ENCODE measurements at places on chromosomes 7 and 10.

DNA sequence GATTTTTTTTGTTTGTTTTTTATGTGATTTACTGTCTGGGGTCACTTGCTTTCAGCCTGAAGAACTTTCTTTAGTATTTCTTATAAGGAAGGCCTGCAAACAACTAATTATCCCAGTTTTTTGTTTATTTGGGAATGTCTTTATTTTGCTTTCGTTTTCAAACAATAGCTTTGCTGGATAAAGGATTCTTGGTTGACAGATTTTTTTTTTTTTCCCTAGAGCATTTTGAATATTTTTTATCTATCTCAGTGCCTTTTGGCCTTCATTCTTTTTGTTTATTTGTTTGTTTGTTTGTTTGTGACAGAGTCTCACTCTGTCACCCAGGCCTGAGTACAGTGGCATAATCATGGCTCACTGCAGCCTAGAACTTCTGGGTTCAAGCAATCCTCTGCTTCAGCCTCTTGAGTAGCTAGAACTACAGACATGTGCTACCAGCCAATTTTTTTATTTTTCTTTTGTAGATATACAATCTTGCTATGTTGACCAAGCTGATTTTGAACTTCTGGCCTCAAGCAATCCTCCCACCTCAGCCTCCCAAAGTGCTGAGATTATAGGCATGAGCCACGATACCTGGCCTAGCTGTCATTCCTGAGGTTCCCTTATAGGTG is 46.3 kb upstream of the FZD9 start:
- no peak for DNase-seq

DNA sequence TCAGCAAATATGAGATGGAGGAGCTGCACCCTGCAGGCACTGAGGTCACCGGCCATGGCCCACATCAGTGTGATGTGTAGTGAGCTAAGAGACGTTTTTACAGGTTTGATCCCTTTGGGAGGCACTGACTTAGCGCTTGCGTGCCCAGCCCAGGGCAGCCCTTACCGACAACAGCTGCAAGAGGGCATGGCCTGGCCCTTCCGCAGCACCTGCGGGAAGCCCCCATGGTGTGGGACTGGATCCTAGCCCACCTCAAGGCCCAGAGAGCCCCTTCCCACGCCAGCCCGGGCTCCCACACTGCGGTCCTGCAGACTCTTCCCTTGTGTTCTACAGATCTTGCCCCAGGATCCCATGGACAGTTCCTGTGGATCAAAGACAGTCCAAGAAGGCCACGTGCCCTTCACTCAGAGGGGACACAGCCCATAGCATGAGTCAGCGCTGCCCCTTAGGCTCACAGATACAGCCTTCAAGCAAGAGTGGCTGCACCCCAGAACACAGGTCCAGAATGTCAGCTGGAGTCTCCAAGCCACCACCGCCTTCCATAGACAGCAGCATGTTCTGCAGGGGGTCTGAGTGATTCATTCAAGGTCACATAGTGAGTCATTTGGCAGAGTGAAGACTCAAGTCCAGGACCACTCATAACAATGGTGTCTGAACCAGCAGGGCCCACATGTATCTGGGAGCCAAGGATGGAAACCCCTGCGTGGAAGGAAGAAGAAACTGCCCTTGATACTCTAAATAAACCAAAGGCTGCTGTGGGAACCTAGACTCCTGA is 25.4 kb downstream of the TLL2 start:
- no peak for DNase-seq

DNA sequence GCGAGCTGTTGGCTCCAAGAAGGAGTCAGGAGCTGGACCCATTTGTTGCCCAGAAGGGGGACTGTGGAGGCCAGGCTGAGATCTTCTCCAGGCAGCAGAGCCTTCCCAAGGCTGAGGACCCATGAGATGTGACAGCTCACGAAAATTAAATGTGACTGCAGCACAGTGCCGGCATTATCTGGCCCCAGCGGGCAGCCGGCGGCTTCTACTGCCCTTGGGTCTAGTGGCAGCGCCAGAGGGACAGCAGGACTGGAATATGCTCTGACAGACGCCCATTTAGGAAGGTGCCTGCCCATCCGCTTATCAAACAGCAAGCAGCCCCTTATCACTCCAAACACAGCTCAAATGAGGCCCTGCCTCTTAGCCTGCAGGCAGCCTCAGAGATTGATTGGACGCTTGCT is 122.9 kb upstream of the LYZL2 start:
- DNase-seq, result no peak

DNA sequence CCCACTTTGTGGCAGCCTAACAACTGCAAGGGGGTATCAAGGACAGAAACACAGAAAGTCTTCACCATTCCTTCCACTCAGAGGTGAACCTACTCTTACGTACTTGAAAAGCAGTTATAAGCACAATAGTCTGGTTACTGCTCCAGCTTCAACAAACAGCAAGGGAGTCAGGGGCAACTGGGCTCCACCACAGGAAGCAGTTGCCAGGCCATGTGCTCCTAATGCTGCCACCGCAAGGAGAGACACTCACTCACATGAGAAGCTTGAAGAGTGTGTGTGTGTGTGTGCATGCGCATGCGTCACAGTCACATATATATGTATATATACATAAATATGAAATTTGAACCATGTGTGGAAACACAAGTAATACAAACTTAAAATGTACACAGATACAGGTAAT is 65.5 kb downstream of the GRB10 start:
- DNase-seq, result no peak

- no peak for DNase-seq
Observed at GRCh38 chr10:22697800-22698199, 16.6 kb downstream of the PIP4K2A start.

DNA sequence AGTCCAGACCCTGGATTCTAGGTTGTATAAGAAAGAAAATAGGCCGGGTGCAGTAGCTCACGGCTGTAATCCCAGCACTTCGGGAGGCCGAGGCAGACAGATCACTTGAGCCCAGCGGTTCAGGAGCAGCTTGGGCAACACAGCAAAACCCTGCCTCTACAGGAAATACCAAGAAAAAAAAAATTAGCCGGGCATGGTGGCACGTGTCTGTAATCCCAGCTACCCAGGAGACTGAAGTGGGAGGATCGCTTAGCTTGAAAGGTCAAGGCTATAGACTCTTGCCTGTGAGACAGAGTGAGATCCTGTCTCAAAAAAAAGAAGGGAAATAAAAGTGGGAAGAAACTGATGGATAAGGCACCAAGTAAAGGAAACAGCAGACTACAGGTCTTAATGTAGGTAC is 287.9 kb upstream of the KLF14 start:
- DNase-seq, result no peak

DNA sequence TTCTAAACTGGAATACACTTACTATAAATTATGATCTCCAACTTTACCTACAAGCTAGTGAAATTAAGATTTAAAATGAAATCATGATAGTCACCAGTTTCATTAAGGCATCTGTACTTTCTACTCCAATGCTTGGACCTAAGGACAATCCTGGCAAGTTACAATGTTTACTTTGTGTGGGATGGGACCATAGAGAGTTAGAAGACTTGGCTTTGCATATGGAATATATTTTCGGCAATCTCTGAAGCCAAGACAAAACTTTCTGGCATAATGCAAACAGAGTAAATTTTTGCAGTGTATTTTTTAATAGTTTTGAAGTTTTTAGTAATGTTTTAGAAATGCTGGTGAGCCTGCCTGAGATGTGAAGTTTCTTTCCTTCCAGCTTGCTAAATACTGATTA is 248.9 kb downstream of the ABCA13 start:
- no peak for DNase-seq

DNA sequence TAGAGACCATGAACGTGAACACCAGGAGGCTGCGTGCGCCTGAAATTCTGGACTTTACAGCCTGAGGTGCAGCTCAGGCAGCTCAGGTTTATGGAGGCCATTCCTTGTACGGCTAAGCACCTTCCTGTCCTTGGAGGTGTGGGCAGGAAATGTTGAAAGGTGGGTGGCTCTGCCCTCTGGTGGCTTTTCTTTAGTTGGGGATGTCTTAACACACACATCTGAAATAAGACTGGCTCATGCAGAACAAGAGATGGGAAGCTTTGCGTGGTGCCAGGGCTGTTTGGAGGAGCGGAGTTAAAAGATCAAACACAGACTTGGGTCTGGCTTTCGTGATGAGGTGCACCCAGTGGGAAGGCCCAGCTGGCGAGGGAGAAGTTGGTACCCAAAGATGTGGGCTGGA is 64.1 kb downstream of the DOCK1 start:
- no peak for DNase-seq

DNA sequence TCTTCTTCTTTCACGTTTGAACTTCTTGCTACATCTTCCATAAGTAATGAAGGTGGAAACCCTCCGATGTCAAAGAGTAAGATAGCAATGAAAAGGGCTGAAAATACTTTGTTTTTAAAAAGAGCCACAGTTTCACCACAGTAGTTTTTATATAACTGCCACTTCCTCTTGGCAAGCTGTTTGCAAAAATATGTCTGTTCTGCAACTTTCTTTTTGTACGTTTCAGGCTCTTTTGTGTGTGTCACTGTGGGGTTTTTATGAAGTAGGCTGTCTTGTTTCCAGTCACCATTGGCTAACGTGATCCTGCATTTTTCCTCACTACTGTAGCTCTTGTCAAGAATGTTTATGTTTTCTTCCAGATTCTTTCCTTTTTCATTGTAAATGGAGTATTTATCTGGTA is 55.6 kb downstream of the SLC16A9 start:
- no peak for DNase-seq

- no peak for DNase-seq
Observed at GRCh38 chr10:76640806-76641205, 996.8 kb downstream of the KCNMA1 start.

All from NCI-H1417 treated with DMSO at 0.1 percent for 48 hours (cell line).